ENCODE measurements at places on chromosomes 4 and X.
A peak's percentile ranks its signal among the peaks of the same experiment; 100 is the strongest.

DNA sequence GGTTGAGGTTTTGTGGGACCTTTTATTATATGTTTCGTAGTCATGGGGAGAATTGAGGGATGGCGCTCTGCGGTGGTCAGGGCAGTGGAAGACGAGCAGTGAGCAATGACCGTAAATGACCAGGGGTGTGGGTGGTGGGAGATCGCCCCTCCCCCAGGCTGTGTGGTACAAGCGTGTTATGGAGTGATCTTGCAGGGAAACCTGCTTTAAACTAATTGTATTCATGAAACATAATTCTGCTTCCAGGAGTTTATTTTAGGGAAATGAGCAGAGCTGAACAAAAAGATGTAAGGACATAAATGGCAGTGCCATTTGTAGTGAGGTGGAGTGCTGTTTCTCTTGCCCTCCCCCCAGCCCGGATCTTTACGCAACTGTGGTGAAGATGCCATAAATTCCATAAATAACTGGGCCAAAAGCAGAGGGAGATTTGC, 20.2 kb downstream of the GYG2 start:
- no peak for DNase-seq

DNA sequence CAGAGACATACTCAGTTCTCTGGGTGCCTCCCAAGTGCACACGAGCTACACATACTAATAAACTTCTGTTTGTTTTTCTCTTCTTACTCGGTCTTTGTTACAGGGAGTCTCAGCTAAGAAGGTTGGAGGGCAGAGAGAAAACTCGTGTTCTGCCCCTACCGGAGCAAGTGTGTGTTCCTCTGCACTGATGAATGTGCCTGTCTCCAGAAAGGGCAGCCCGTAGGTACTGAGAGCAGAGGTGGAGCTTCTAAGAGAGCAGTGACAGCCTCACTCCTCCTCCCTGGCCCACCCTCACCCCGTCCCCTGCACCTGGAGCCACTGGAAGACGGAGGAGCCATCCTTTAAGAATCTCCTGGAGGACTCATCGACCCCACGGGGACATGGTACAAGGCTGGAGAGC, 67.6 kb downstream of the MTNR1A start:
- DNase-seq: no peak

- peak; percentile 1 for DNase-seq
These were observed 39.0 kb upstream of the PROM1 start for GRCh38 chr4:16122784-16123183.

GRCh38 chr4:104064646-104065577, 345.1 kb upstream of the TACR3 start:
- DNase-seq: no peak

- DNase-seq: no peak
These were observed 32.3 kb downstream of the ADGRA3 start for GRCh38 chr4:22483551-22483981.

DNA sequence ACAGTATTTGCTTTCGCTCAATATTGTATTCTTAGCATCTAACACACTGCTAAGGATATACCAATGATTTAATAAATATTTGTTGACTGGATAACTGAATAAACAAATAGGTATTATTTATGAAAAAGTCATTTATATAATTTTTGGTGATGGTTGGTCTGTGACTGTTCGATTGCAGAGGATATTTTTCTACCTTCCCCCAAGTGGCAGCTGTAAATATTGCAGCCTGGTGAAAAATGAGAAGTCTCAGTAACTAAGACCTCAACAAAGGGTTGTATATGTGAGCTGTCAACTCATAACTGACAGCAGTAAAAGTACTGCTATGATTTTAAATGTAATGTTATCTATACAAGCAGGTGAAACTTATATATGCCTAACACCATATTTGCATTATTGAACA, 36.0 kb downstream of the HTR2C start:
- DNase-seq: no peak

DNA sequence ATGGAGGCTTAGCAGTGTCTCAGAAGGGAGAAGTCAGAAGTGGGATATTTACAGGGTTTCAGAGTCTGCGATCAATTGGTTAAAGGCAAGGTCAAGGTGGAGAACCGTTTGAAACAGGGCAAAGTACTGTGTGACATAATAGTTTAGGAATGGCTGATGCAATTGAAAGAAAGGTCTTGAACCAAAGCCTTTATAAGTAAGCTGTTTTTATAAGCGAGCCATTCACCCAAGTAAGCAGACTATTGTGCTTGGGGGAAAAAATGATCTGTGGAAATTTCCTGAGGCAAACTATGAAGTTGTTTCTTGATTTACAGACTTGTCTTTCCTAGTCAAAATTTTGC, 327.3 kb downstream of the CAMK2D start:
- DNase-seq: no peak

- DNase-seq: no peak
These were observed 61.8 kb downstream of the BRWD3 start for GRCh38 chrX:80747832-80748231.

DNA sequence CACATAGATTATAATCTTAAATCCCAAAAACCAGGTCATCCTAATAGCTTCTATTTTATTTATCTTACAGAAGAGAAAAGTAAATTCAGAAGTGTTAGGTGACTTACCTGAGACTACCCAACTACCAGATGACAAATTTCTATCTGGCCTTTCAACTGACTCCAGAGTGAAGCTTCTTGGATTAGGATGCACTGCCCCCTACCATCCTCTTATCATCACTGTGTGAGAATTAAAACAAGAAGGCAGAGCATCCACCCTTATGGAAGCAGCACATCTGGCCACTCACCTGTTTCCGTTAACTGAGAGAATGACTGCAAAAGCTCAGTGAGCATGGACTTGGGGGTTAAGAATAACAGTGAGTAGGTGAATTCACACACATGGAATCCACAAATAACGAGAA, 502.6 kb upstream of the TECRL start:
- DNase-seq: no peak

DNA sequence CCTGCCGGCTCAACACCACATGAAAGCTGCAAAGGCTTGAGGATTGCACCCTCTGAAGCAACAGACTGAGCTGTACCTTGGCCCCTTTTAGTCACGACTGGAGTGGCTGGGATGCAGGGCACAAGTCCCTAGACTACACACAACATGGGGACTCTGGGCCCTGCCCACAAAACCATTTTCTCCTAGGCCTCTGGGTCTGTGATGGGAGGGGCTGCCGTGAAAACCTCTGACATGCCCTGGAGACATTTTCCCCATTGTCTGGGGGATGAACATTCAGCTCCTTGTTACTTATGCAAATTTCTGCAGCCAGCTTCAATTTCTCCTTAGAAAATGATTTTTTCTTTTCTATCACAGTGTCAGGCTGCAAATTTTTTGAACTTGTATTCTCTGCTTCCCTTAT, 123.5 kb upstream of the SMARCAD1 start:
- no peak for DNase-seq

GRCh38 chrX:29318012-29318411, 730.8 kb downstream of the IL1RAPL1 start:
- no peak for DNase-seq

DNA sequence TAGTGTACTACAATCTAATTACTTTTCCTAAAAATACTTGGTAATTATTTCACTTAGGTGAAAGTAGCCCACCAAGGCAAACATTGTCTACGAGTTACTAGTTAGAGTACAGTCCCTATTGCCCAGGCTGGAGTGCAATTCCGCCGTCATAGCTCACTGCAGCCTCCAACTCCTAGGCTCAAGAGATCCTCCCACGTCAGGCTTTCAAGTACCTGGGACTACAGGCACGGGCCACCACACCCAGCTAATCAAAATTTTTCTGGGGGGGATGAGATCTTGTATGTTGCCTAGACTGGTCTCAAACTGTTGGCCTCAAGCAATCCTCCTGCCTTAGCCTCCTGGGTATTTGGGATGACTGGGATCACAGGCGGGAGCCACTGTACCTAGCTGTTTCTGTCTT, 21.9 kb downstream of the FAM193A start:
- DNase-seq: no peak

- DNase-seq: no peak
These were observed 28.1 kb upstream of the HPSE start for GRCh38 chr4:83362492-83363329.

DNA sequence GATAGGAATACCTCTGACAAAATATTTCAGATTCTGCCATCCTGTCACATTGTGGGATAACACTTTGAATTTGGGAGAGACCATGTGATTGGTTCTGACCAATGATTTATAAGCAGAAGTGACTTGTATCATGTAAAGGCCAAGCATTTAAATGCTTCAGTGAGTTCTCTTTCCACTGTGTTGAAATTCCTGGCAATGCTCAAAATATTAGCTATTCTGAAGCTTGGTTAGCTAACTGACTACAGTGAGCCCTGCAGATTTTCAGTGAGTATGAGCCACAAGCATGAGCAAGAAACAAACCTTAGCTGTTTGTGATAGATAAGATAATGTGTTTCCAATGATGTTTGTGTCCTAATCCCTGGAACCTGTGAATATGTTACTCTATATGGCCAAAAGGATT, 562.8 kb upstream of the AADAT start:
- no peak for DNase-seq

DNA sequence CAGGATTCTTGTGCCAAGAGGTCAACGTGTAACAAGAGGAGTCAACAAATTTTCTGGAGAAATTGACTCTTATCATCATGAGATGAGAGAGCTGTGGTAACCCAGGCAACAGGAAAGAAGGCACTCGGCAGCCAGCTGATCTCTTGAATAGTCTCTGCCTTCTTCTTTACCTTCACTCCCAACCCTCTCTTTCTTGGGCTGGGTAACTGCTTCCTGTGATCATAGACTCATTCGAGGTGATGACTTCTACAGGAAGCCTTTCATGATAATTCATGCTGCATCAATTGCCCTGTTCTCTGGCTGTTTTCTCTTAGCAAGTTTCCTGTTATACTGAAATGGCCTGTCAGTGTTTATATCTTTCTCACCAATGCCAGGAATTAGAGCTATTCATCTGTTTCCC, 70.8 kb upstream of the FSTL5 start:
- no peak for DNase-seq

DNA sequence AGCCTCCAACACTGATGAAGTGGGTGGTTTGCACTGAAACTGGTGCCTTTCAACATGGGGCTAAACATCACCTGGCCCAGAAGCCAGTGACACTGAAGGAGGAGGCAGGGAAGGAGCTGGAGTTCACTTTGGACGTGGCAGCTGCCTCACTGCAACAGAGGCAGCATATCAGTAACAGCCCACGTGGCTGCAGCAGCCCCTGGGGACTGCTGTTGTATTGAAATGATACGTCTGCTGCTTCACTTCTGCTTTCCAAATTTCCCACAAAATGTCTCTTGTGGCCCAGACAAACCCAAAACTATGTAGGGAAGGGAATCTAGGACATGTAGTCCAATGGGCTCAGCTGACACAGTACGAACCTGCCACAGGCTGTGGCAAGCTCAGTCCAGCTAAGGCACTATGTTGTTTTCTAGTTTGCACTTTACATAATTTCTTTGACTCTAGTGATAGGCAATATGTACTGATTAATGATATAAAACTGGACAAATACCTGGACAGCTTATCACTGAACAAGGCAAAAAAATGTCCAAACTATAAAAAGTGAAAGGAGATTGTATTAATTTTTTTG, 84.7 kb upstream of the RAPGEF2 start:
- DNase-seq: no peak

DNA sequence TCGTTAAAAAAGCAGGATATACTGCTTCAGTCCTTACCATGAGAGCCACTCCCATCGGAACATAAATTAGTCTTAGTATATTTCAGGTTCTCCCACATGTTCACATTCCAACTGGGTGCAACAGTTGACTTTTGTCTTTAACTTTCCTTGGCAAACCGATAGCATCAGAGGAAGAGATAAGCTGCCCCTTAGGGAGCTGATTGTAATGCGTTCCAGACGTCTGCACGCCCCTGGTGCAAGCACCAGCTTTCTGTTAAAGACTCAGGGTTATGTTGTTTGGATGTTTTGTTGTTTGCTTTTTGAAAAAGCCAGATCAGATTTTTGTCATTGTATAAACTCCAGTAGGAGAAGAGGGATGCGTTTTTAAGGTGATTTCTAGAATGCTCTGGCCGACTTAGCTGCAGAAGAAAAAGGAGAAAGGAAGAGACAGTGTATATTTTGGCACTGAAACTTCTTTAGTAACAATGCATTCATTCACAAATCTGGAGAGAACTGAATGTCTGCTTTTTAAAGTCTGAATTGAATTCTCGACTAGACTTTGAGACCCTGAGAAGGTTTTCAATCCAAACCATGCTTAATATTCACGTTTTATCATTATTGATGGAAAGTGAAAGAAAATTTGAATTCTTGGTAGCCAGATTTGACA, 160.9 kb downstream of the CBR4 start:
- no peak for DNase-seq

DNA sequence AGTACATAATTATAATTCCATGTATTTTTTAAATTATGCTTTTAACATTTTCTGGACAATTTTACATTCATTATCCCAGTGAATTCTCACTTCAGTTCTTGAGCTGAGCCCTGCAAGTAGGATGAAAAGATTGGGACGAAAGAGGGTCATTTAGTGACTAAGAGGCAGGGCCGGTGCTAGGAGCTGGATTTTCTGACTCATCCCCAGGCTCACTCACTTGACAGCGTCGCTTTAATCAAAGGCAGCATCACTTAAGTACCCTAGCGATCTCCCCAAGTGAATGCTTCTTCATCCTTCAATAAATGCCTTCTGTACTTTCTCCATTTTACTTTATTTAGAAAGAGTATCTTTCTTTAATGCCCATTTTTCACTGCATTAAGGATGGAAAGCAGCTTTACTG, 263.6 kb downstream of the HS3ST1 start:
- DNase-seq: no peak

DNA sequence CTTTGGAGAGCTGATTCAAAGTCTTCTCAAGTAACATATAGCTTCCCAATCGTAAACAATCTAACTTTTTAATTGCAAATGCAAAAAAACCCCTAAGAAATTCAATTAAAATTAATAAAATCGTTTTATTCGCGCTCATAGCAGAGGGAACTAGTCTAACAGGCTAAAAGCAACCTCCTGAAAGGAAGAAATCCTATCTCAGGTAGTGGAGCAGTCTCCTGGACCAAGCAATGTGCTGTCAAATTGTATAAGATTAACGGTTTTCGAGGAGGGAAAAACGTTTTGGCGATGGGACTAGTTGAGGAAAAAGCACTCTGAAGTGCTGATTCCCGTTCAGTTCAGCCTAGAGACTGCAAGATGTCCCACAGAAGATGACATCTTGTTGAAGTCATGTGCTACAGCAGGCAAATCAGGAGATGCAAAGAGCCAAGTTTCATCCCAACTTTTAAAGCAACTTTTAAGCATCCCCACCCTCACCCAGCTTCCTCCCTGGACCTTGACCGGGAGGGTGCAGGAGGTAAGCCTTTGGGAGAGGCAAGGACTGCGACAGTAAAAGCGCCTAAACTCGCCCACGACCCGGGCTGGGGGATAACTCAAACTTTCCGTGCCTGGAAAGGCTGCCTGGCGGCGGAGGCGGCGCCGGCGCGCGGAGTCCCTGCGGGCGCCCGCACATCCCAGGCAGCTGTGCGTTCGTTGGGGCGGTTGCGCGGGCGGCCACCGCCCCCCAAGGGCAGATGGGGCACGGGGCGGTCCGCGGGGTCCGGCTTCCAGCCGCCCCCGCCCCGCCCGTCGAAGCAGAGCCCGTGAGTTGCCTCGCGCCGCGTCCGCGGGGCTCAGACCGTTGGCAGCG, 784 bp downstream of the MAP7D3 start:
- DNase-seq: no peak

- no peak for DNase-seq
These were observed 43.0 kb upstream of the FAM9A start for GRCh38 chrX:8844157-8844556.

GRCh38 chr4:126386512-126386911, 1071.8 kb downstream of the FAT4 start:
- no peak for DNase-seq

- DNase-seq: no peak
These were observed 199.8 kb upstream of the WDFY3 start for GRCh38 chr4:85166318-85166717.

Data from CD4-positive, alpha-beta T cell treated with Interferon alpha-2 for 1 hour (primary cell).